ENCODE measurements at places on chromosomes 4 and X.

DNA sequence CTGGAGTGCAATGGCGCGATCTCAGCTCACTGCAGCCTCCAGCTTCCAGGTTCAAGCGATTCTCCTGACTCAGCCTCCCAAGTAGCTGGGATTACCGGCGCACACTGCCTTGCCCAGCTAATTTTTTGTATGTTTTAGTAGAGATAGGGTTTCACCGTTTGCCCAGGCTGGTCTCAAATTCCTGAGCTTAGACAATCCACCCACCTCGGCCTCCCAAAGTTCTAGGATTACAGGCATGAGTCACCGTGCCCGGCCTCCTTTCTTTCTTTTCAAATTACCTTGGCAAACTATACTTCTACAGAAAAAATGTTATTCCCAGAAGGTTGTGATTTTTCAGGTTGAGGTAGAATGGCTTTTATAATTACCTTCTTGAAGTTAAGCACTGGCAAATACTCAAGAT, 321.9 kb upstream of the PRPS2 start:
- DNase-seq = no peak

DNA sequence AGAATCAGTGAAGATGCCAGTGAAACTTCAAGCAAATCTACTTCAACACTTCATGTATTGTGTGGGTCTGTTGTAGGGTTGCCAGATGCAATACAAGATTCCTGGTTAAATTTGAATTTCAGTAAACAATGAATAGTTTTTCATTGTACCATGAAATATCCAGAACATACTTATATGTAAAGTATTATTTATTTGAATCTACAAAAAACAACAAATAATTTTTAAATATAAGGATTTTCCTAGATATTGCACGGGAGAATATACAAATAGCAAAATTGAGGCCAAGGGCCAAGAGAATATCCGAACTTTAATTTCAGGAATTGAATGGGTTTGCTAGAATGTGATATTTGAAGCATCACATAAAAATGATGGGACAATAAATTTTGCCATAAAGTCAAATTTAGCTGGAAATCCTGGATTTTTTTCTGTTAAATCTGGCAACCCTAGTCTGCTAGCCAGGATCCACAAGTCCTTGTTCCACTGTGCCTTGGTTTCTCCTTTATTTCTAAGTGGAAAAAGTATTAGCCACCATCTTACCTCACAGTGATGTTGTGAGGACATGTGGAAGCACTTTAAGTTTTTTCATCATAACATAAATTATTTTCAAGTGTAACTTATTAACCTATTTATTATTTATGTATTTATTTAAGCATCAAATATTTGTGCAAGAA, 2.3 kb downstream of the CXCL8 start:
- DNase-seq = no peak

- no peak for DNase-seq
Measured at GRCh38 chrX:120741452-120741851, 111.6 kb upstream of the C1GALT1C1 start.

- DNase-seq = no peak
Measured at GRCh38 chrX:30653415-30654131, at the start of gene GK. TSS of gene GK (plus strand) at chrX:30653423. CDS start at chrX:30653538, 115 bp downstream.

- DNase-seq = no peak
Measured at GRCh38 chr4:48180234-48180633, 46.2 kb upstream of the TXK start.

- no peak for DNase-seq
Measured at GRCh38 chr4:77582156-77582555, 23.5 kb upstream of the CXCL13 start.

DNA sequence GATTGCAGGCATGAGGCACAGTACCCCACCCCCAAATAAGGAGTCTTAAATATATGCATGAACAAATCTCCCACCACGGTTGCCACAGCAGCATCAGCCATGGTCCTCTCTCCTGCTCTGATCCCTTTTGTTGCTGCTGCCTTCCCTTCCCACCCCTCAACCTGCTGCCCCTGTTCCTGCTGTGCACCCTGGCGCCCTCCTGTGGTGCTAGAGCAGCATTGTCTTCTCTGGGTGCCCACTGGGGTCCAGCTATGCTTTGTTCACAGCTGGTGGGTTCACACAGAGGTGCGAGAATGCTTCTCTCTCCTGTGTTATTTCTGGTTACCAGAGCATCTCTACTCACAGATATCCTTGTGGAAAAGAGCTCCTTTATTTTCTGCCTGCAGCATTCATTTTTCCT, 116.2 kb downstream of the GATB start:
- DNase-seq = no peak

DNA sequence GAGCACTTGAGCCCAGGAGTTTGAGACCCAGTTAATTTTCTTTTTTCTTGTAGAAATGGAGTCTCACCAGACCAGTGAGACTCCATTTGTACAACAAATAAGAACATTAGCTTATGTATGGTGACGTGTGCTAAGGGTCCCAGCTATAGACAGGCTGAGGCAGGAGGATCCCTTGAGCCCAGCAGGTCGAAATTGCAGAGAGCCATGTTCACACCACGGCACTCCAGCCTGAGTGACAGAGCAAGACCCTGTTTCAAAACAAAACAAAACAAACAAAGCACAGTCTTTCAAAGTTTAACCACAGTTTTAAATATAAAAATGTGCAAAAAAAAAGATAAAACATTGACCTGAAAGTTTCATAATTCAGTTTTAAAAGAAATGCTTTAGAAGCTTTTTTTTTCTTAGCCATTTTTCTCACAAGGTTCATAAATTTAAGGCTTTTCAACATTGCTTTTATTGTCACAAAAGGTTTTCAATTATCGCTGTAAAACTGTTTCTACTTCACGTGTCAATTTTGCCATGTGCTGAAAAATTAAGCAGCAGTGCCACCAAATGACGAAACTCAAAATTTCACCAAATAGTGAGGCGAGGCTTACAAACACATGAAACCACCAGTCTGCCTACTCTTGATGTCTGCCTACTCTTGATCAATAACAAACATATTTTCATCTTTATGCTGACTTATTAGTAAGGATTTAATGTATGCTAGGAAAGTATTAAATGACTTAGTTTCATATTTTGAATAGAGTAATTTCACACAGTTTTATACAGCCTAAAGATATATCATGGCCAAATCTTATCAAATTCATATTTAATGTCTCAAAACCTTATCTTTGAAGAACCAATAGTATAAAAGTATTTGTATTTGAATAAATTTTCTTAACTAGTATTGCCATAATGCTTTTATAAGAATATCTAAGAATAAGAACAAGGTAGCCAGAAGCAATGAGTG, 126.3 kb downstream of the NEK1 start:
- peak; percentile 13 for DNase-seq

DNA sequence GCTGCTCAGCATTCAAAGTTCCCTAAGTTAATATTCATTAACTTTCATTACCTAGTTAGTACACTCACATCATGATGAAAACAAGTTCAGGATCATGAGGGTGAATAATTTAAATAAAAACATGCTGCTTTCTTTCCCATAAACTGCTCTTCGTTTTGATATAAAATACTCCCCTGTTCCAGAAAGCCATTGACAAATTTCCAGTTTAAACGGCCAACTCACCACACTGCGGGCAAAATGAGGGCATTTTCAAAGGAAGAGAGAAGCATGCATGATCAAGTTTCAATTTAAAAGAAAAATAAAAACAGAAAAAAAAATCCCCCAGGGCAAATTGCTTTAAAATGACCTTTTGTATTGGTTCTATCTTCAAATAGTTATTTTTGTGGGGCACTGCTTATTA, 69.6 kb downstream of the EPHA5 start:
- DNase-seq = no peak

DNA sequence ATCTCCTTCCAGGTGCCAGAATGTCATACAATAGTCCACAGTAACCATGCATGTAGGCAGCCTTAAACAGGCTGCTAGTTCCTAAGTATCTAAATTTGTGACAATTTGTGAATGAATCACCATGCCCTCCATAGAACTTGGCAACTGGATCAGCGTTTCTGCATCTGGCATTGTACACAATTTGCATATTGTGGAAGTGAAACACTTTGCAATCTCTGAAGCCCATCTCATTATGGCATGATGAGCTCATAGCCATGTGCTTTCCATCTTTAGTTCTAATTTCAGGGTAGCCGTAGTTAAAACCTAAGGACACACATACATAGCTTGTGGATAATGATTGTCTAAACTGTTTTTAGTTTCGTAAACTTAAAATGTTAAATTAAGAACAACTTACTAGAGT, 573.6 kb downstream of the PPP4R3C start:
- DNase-seq = no peak

- no peak for DNase-seq
Measured at GRCh38 chrX:101263766-101264165, 27.4 kb downstream of the TAF7L start.

- DNase-seq = no peak
Measured at GRCh38 chrX:136456133-136456532, 31.6 kb upstream of the BRS3 start.

GRCh38 chr4:7299908-7300710, 107.8 kb downstream of the SORCS2 start:
- DNase-seq = no peak
